ENCODE measurements at places on chromosomes 6 and 20.
A peak's percentile ranks its signal among the peaks of the same experiment; 100 is the strongest.

DNA sequence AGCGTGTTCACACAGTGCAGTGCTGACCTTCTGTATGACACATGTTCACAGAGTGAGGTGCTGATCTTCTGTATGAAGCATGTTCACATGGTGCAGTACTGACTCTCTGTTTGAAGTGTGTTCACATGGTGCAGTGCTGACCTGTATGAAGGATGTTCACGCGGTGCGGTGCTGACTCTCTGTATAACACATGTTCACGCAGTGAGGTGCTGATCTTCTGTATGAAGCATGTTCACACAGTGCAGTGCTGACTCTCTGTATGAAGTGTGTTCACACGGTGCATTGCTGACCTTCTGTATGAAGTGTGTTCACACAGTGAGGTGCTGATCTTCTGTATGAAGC, 10.8 kb upstream of the SERPINB1 start:
- no peak for DNase-seq

DNA sequence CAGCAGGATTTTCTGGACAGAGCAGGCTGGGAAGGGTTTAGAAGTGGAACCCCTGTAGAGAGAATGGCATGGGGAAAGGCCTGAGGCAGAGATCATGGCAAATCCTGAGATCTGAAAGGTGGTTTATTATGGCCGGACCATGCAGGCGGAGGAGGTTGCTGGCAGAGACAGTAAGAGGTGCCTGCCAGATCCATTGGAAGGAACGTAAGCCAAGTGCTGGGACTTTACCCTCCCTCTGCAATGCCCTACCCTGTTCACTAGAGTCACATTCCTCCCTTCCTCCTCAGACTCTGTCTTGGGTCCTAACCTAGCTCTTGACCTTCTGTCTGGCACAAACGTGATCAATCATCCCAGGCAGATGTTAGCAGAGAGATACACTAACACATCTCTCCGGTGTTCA, 66.4 kb upstream of the SLC22A23 start:
- DNase-seq = no peak

DNA sequence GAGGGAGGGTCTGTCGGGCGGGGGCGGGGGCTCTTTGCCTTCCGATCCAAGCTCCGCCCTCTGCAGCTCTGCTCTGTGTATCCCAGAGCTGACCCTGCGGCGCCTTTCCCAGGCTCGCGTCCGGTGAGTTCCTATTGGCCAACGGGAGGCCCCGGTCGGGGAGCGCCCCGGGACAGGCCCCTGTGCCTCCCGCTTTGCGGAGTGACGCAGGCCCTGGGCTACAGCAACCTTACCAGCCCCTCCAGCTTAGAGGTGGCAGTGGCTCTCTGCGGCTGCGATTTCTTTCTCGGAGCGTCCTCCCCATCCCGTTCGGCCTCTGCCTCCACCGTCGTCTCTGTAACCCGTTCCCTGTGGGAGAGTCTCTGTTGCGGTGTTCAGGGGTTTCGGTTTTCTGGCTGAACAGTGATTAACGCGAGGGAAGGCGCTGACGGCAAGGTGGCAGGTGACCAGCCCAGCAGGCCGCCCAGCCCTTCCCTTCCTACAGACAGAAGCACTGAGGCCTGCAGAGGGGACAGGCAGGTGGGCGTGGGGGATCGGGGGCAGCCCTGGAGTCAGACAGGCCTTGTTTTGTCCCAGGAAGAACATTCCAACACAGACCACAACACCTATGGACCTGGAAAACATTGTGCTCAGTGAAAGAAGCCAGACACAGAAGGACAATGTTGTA, 18.1 kb upstream of the CEBPB start:
- peak; percentile 82 for DNase-seq

DNA sequence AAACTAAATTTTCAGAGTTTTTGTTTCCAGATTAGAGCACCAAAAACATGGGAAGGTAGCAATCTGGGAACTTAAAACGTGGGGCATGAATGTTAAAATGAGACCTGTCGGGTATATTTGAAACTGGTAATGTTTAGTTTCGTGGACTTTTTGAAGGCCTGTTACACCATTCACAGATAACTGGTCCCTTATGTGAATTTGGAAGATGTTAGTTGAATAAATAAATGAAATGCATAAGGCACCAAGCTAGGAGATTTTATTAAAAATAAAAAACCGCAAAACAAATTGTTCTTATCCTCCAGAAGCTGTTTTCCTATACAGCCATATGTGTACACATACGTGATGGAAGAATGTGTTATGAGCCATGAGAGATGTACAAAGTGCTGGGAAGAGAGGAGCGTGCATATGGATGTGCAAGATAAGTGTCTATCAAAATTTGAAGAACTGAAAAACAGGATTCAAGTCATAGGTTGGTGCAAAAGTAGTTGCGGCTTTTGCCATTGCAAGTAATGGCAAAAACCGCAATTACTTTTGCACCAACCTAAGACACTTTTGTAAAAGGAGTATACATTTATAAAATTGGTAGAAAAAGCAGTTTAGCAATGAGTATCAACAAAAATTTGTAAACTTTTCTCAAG, 700 bp upstream of the MCUR1 start:
- no peak for DNase-seq

DNA sequence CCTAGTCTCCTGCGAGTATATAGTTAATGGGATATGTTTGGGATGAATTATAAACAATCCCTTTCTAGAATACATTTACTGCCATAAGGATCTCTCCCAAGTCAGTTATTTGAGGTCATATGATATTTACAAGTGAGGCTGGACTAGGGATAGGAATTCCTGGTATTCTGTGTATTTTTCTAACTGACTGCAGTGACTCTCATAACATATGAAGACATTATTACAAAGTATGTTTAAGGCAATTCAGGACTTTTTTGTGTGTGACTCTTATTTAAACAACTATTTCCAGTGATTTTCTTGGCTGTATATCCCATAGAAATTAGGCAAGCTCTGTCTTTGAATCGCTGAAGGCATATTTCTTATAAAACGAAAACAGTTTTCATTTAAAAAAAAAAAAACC, 18.4 kb upstream of the TNFAIP3 start:
- peak; percentile 80 for DNase-seq

DNA sequence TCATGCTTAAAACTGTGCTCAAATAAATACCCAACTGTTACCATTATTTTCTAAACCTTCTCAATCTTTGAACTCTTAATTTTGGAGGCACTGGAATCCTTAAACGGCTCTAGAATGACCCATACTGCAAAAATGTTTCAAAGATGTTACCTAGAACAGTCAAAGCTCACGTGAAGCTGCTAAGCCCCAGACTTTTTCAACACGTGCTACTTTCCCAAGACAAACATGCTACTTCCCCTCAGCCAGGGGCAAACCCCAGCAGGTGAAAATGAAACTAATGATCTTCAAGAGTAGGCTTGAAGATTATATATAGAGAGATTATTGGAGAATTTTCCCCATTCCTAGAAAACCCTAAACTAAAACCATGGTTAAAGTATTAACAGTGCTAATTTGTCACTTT, 28.1 kb downstream of the HUS1B start:
- DNase-seq = no peak

DNA sequence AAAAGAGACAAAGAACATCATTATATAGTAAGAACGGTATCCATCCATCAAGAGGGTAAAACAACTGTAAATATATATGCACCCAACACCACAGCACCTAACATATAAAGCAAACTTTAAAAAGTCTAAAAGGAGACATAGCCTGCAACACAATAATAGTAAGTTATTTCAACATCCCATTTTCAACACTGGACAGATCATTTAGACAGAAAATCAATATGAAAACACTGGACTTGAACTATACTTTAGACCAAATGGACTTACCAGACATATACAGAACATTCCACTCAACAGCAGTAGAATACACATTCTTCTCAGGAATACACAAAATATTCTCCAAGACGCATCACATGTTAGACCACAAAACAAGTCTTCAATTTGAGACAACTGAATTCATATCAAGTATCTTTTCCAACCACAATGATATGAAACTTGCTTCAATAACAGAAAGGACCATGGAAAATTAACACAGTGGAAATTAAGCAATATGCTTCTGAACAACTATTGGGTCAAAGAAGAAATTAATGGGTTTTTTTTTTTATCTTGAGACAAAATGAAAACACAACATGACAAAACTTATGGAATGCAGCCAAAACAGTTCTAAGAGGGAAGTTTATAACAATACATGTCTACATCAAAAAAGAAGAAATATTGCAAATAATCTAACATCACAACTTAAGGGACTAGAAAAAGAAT, 23.9 kb upstream of the ASF1A start:
- DNase-seq = peak; percentile 53

DNA sequence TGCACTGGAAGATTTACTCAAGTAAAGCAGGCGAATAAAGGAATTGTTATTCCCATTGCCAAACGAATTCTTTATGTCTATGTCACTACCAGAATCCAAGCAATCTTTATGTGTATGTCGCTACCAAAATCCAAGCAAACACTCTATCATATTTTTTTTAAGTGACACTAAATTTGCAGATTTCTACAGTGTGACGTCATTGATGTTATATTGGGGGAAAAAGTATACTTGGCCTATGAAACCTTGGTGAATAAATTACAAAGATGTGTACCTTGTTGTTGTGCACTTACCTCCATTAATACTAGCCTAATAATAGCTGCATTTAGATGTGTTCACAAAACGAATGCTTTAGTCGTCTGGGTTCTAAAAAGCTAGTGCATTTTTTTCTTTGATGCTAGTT, 957 bp downstream of the TTK start:
- no peak for DNase-seq

DNA sequence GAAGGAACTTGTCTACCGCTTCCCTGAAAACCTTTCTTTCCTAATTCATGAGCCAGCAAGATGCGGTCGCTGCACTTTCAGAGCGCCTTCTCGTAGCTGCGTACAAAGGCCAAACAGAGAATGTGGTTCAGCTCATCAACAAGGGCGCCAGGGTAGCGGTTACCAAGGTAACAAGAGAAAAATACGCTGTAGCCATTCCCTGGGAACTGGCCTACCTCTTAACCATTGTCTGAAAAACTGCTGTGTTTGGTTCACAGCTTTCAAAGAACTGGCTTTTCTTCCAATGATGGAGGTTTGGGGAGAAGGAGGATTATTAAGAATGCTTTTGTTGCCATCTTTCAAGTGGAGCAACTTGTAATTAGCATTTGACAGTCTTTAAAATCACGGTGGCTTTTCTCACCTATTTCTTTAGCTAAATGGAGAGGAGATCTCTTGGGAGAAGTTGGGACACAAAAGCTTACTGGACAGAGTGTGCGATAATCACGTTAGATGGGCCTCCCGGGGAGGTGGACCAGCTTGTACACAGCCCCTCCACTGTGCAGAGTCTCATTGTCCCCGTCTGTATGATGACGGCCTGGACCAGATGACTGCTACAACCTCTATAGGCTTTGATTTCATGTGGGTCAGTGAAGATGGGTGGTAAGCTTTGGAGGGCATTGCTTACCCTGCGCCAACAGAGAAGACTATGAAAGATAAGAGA, 71.5 kb downstream of the LYRM2 start:
- DNase-seq = no peak

GRCh38 chr20:60272790-60273189, 314.6 kb downstream of the CDH26 start:
- DNase-seq = no peak

GRCh38 chr20:53899351-53900167, 170.8 kb downstream of the BCAS1 start:
- peak; percentile 83 for DNase-seq
